Caudate nucleus (tissue), 63 donors: ENCODE measurements at places on chromosomes 13 and 19.

- no peak for DNase-seq
These were observed 333.4 kb downstream of the KCTD12 start for GRCh38 chr13:76552807-76553206.

DNA sequence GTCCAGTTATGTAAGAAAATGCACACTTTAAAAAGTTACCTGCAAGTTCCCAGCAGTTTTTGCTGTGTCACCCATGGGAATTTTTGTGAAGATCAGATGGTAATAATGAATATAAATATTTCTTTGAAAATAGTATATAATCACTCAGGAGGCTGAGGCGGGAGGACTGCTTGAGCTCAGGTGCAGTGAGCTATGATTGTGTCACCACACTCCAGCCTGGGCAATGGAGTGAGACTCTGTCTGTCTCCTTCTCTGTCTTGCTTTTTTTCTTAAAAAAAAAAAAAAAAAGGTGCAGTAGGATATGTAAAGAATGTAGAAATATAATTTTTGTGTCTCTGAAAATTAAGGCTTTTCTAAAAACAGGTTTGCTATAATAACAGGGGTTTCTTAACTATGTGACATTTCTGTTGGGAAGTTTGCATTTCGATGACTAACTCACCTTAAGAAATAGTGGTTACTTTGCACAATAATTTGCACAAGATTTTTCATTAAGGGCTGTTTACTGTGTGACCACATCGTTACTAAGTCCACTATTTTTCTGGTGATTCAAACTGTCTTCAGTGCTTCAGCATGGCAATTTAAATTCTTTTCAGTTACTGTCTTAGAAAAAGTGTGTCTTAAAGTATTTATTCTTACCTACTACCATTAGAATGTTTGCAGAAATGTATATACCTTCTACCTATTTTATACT lies 37.3 kb downstream of the DNAJC3 start:
- no peak for DNase-seq

DNA sequence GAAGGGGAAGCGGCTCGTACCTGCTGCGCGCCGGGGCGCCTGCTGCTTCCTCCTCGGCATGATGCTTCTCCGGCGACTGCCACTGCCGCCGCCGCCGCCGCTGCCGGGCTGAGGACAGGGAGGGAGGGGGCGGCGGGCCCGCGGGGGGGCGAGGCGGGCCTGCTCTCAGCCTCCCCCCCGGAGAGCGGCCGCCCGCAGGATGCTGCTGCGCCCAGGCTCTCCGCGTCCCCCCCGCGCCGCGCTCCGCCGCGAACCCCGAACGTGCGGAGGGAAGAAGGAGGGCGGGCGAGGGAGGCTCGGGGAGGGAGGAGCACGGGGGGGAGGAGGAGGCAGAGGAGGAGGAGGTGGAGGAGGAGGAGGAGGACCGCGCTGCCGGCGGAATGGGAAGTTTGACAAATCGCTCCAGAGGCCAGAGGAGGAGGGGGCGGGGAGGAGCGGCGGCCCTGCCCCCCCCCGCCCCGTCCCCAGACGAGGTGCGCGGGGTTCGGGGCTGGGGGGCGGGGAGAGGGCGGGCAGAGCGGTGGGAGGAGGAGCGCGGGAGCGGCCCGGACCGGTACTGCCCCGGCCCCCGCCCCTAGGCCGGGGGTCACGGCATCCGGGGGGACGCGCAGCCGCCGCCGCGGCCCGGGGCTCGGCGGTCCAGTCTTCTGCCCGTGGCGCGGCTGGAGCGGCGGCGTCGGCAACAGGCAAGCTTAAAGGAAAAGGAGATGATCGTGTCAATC lies at the start of gene TSHZ3:
Gene TSHZ3, minus strand, starts transcription at position 277 of the 722 bp plus-strand sequence. Its CDS starts 217 bp downstream, at position 60.
- DNase-seq, result peak; percentile 41

DNA sequence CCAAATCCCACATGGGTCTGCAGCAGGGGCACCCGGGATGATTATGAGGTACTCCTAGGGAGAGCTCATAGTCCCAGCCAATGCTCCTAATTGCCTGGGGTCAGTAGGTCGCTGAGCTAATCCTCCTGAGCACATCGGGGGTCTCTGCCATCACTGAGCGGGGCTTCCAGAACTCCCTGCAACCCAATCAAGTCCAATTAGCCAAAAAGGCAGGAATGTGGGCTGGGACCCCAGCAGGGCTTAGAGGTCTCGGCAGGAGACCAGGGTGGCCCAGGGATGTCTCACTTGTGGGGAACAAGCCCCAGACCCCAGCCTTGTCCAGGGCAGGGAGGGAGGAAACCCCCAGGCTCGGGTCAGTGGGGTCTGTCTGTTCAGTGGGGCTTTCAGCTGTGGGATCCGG lies 17.1 kb upstream of the CPAMD8 start:
- no peak for DNase-seq

DNA sequence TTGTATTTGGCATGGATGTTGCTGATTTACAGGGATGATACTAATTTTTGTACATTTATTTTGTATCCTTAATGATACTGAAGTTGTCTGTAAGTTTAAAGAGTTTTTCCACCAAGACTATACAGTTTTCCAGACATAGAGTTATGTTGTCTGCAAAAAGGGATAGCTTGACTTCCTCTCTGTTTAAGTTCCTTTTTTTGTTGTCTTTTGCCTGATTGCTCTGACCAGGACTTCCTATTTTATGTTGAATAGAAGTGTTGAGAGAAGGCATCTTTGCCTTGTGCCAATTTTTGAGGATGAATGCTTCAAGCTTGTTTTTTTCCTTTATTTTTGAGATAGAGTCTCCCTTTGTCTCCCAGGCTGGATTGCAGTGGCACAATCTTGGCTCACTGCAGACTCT lies 36.8 kb upstream of the ZNF681 start:
- no peak for DNase-seq

DNA sequence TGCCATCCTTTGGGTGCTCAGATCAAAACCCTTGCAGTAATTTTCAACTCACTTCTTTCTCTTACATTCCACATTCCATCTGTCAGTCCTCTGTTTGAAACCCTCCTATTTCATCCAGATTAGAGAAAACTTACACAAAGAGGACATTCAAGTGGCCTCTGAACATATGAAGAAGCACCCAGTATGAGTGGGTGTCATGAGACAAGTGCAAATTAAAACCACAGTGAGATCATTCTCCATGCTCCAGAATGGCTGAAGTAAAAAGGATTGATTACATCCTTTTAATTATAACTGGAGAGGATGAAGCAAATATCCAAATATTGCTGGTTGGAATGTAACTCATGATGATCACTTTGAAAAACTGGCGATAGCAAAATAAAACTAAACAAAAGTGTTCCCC lies 96.5 kb downstream of the MIPEP start:
- no peak for DNase-seq

GRCh38 chr13:50203256-50203941 lies 188.2 kb downstream of the KCNRG start:
- DNase-seq, result no peak

DNA sequence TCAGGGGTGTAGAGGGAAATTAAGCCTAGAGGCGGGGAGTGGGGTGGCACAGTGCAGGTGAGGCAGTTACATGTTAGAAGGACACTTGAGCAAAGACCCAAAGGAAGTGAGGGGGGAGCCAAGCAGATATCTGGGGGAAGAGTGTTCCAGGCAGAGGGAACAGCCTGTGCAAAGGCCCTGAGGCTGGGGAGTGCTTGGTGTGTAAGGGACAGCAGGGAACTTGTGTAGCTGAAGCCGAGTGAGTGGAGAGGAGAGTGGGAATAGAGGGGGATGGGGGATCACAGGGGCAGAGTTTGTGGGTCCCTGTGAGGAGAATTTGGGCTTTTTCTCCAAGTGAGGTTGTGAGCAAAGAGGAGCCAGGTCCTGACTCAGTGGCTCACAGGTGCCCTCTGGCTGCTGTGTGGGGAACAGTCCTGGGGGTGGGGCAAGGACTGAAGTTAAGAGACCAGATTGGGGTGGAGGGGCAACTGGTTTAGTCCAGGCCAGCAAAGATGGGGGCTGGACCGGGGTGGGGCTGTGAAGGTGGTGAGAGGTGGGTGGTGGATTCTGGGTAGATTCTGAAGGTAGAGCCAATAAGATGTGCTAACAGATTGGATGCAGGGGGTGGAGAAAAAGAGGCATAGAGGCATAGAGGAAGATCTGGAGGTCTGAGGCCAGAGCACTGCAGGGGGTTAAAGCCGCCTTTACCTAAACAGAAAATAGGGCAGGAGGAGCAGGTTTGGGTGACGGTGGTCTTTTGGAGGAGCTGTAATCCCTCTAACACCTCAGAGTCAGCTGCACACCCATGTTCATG lies 75.3 kb downstream of the CACNA1A start:
- DNase-seq, result peak; percentile 1

DNA sequence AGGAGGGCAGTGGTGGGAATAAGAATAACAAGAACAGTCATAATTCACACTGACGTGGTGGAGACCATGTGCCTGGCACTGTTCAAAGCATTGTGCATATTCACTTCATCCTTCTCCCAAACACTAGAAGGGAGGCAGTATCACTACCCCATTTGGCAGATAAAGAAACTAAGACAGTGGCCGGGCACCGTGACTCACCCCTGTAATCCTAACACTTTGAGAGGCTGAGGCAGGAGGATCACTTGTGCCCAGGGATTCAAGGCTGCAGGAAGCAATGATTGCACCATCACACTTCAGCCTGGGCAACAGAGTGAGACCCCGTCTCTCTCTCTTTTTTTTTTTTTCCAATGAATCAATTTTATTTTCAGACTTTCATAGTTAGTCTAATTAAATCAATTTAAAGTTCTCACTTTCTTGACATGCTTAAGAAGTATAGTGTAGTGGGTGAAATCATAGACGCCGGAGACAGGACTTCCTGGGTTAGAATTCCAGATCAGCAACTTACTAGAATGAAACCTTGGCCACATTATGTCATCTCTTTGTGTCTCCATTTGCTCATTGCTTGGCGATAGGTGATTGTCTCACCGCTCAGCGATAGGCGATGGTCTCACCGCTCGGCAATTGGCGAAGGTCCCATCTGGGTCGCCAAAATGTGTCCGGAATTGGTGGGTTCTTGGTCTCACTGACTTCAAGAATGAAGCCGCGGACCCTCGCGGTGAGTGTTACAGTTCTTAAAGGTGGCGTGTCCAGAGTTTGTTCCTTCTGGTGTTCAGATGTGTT lies 5.3 kb upstream of the ATG4D start:
- DNase-seq, result no peak

DNA sequence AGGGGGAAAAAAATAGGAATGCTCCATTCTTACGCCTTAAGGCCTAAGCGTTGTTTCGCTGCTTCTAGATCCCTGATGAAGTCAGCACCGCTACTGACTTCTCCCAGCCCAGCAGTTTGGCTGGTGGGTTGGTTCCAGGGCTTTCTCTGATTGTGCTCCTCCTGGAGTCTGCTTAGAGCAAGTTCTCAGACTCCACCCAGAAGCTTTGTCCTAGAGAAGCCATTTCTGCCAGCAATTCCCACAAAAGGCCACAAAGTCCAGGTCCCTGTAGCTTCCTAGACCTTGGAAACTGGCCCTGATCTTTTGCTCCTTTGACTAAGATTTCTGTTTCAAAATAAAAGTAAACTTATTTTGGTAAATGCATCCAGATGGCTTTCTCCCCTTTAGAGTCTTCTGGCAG lies 65.4 kb downstream of the KCTD12 start:
- DNase-seq, result no peak

DNA sequence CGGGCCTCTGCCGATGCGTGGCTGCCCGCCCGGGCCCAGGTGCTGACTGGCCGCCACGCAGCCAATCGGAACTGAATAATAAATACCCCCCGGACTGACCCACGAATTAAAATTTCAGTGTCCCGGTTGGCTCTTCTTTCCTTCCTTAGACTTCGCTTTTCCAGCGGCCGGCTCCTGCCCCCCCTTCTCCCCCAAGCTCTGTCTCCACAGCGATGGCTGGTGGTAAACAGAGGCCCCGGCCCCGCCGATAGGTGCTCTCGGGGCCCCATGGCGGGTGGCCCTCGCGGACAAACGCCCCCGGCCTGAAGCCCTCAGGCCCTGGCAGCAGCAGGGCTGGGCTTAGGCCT lies 2.6 kb downstream of the ZBTB7A start:
- no peak for DNase-seq

- DNase-seq, result no peak
These were observed 47.2 kb downstream of the LYL1 start for GRCh38 chr19:13055213-13056051.
